ENCODE measurements at places on chromosomes 7 and 10.

DNA sequence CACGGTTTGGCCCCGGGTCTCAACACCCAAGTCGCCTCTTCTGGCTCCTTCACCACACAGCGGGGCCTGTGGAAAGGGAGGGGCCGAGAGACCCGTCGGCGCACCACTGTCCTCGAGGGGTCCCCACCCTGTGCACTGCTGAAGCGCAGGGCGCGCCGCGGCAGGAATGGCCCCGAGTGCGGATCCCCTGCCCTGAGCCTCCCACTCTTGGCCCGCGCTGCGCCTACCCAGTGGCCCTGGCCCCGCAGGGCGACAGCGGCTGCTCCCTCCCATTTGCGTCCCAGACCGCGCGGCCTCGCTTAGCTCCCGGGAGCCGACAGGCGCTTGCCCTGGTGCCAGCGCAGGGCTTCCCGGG lies 2.1 kb upstream of the SFMBT2 start:
- no peak for DNase-seq

DNA sequence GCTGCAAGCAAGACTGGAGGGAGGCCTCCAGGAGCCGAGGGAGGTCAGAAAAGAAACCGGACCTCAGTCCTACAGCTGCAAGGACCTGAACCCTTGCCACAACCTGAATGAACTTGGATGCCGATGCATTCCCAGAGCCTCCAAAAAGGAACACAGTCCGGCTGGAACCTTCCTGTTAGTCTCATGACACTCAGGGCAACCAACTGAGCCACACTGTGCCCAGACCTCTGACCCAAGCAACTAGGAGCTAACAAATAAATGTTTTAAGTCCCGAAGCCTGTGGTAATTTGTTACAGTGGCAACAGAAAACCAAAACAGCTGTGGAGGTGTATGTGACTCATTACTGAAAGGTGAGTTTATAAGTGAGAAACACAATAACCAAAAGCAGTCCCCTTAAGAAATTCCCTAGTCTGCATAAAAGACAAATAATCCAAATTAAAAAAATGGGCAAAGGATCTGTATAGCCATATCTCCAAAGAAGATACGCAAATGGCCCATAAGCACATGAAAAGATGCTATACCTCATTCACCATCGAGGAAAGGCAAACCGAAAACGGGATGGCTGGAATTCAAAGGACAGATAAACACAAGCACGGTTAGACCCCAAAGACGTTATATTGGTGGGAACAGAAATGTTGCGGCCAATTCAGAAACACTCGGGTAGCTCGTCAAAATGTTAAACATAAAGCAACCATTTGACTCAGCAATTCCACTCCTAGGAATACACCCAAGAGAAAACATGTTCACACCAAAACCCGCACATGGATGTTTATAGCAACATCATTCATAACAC lies 24.8 kb downstream of the GNA12 start:
- DNase-seq, result no peak

DNA sequence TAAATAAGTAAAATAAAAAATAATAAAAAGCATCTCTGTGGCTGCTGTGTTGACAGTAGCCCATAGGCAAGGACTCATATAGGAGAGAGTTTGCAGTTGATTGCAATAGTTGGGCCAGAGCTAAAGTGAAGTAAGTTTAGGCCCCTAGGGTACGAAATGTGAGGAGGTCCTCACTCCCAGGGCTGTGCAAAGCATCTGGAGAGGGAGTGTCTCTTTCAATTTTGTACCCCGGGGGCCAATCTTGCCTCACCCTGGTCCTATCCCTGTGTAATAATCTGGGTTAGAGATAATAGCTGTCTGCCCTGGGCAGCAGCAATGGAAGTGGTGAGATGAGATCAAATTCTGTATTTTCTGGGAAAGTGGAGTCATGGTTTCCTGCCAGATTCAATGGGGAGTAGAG lies 365.7 kb downstream of the GATA3 start:
- no peak for DNase-seq

- DNase-seq, result no peak
Observed at GRCh38 chr7:17036584-17036983, 154.8 kb upstream of the AGR3 start.

DNA sequence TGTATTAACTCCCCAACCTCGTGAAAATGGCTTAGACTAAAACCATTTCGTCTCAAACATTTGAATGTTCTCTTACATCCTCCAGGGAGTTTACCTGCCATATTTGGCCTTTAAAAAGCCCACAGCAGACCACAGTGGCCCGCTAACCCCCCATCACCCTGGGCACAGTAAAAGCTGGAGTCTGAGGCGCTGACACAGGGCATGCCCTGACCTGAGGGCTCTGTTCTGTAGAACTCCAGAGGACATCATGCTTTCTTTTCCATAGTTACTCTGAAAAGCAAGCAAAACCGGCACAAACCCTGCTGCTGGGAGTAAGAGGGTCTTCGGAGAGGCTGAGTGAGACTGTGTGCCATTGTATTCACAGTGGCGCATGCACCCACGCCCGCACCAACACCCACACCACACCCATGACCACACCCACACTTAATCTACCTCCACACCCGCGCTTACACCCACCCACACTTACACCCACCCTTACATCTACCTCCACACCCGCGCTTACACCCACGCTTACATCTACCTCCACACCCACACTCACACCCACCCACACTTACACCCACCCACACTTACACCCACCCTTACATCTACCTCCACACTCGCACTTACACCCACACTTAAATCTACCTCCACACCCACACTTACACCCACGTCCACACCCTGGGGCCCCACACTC lies 32.1 kb downstream of the LRRC27 start:
- no peak for DNase-seq

DNA sequence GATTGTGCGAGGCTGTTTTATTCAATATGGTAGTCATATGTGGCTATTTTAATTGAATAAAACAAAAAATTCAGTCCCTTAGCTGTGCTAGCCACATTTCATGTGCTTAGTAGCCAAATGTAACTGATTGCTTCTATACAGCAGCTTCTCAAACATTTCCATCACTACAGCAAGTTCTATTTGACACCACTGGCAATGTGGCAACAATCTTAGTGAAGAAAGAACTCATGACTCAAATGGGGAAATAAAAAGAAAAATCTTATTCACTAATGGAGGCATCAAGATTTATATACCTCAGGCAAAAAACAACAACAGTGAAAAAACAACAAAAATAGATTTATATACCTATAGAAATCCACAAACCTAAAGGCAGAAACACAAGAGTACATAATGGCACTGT lies 17.9 kb downstream of the SEM1 start:
- no peak for DNase-seq

- no peak for DNase-seq
Observed at GRCh38 chr7:26618449-26618848, 245.9 kb downstream of the SKAP2 start.

DNA sequence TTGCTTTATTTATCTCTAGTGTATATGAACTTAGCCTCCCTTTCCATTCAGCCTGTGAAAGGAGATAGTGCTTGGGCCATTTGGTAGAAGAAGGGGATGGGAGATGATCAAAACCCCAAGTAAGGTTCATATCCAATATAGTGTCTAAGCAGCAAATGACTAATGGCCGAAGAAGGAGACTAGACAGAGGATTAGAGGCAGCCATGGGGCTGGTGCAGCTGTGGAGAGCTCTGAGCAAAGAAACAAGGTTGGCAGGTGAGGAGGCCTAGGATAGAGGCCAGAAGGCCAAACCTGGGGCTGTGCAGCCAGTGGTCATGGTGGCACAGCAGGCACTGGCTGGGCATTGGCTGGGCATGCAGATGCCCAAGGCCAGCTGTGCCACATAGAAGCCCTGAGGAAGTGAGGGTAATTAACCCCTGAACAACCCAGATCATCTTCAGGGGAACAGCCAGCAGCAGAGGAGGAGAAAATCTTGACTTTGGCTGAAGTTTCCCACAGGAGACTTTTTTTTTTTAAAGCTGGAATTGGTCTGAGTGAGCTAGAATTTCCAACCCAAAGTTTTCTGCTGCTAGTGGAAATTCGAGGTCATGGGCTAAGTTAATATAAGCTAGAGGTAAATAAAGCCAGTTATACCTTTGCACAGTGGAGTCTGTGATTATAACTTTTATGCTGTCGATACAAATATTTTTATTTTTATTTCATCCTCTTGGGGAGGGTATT lies 10.3 kb upstream of the CPA1 start:
- no peak for DNase-seq

DNA sequence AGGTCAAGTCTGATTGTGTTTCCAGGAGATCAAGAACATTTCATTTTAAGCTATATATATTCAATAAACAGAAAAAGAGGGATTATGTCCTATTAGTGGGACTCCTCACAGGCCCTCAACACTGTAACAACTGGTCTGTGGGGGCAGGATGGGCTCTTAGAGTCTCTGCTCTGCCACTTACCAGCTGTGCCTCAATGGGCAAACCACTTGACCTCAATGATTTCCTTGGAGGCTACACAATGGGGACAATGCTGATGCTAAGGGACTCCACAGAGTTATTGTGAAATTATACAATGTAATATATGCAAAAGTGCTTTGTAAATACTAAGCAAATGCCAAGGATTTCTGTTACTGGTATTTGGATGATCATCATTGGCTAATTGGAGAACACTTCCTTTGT lies 33.2 kb upstream of the MXI1 start:
- no peak for DNase-seq

DNA sequence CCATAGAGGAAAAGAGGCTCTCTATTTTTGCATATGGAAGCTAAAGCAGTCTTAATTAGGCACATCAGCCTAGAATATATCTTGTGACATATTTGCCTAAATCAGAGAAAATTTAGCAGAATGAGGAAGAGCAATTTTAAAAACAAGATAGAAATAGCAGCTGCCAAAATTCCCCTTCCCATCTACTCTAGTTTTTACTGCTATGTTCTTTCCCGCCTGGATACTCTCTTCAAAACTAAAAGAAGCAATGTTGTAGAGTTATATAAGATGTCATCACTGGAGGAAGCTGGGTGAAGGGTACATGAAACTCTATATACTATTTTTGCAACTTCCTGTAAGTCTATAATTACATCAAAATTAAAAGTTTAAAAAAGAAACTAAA lies 87.0 kb downstream of the ARMH3 start:
- DNase-seq, result no peak

- no peak for DNase-seq
Observed at GRCh38 chr10:86308056-86308455, 58.5 kb downstream of the GRID1 start.

DNA sequence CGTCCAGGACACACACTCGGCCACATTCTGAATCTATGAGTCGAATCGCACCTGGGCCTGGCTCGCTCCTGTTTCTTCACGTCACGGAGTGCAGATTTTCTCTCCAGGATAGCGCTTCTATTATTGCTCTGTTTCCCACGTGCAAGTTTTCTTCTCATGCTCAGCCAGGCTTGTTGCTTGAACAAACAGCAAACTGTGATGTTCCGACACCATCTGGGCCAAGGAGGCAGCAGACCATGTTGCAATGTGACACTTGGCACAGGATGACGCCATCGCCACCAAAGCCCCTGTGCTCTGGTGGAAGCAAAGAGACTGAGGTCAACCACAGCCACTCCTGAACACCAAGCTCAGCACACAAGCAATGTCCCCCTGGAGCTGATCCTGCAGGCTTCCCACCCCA lies 507.1 kb upstream of the ADARB2 start:
- no peak for DNase-seq

GRCh38 chr10:51074238-51075028 lies at the start of gene PRKG1:
PRKG1 (plus strand) TSS chr10:51074487.
- no peak for DNase-seq

DNA sequence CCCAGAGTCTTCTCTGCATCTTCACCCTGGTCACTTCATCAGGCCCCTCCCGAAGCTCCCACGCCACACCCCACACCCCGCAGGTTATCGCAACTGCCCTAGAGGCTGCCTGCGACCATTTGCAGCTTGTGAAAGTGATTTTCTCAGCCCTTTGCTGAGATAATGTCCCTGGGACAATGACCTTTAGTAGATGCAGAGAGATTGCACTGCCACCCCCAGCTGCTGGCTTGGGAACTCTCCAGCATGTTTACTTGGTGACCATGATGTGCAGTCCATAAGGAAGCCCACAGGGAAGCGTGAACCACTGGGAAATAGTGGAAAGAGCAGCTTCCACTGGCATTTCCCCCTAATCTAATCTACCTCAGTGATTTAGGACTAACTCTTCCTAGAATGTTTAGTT lies 97.3 kb downstream of the WNT2 start:
- DNase-seq, result no peak

DNA sequence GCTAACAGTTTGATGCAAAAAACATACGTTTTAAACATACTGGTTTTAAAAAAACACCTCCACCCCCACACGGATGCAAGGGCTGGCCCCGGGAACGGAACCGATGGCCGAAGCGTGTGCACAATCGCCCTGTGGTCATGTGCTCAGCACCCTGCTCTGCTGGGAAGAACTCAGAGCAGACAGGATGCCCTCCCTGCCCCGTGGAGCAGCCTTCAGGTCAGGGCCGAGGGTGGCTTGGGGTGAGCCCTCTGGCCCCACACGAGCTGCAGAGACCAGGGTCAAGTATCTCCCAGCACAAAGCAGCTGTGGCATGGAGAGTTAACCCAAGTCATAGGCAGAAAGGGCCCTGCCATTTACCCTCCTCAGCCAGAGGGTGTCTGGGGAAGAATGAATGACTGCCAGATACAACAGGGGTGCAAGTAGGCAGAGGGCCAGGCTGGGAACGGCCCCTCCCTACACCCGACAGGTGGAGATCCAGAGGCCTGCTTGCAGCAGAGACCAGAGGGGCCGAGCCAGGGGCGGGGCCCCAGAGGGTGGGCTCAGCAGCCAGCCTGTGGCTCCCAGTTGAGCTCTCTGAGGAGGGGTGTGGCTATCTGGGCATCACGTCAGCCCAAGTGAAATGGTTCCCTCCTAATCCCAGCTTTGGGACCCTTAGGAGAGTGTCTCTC lies 56.8 kb downstream of the ZRANB1 start:
- DNase-seq, result no peak

DNA sequence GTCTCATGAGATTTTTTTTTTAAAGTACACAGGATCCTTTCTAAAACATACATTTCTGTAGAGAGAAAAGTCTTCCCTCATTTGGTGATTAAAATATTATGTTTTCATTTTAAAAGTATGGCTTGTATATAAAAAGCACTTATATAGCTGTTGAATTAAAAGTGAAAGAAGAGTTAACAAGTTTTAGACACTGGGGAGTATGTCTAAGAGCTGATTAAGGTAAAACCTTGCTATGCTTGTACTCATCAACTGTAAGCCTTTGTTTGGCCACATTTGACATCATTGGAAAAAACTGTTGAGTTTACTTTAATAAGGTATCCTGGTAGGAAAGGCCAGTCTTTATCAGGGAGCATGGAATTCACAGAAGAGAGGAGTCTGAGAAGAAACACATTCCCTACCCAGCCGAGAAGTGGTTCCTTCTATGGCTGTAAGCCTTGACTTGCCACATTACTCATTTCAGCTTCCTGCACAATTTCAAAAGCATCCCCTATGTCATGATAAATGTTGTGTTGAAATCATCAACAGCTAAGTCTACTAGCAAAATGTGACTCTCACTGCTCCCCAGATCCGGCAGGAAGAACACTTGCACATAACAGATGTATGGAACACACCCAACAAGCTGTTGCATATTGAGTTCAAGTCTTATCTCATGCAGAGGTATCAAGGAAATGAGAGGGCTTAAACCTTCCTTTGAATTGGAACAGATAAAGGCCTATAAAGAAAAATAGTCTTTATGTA lies 171.8 kb upstream of the CDK1 start:
- no peak for DNase-seq
